ENCODE measurements at places on chromosomes 6 and 20.
A peak's percentile ranks its signal among the peaks of the same experiment; 100 is the strongest.

- DNase-seq = no peak
Measured at GRCh38 chr20:38218566-38218885, 42.0 kb downstream of the KIAA1755 start.

DNA sequence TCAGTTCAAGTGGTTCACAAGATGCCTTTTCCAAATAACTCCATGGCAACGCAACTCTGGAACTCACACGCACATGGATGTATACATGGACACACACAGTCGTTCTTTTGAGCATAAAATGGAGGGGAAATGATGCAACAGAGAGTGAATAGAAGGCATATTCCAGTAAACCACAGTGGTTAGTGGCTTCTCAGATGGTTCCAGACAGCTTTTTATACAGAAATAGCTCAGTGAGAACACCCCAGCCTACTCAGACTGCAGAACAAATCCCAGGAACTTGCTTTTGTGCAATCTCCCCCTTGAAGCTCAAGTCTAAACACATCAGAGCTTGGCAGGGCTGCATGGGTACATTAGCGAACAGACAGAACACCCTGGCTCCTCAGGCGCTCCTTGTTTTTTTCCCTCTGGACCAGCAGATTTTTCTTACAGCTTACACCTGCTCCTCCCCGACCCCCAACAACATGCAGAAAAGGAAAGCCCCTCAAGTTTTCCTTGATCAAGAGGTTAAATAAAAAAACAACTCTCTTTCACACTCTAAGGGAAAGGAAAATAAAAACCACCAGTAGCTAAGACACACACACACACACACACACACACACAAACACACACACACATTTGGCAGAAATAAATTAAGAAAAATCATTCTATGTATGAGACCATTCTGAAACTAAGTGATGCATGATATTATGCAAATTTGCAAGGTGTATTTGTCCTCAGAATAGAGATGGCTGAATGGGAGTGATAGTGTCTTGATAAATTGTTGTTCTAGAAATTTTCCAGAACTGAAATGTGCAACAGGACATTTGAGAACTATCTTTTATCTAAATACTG is 51.2 kb upstream of the RANBP9 start:
- peak; percentile 53 for DNase-seq

DNA sequence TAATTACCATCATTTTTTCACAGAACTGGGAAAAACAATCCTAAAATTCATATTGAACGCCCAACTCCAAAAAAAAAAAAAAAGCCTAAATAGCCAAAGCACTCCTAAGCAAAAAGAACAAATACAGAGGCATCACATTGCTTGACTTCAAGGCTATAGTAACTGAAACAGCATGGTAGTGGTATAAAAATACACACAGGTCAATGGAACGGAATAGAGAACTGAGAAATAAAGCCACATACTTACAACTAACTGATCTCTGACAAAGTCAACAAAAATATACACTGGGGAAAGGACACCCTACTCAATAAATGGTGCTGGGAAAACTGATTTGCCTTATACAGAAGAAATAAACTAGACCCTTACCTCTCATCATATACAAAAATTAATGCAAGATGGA is 89.6 kb downstream of the MRAP2 start:
- DNase-seq = no peak

DNA sequence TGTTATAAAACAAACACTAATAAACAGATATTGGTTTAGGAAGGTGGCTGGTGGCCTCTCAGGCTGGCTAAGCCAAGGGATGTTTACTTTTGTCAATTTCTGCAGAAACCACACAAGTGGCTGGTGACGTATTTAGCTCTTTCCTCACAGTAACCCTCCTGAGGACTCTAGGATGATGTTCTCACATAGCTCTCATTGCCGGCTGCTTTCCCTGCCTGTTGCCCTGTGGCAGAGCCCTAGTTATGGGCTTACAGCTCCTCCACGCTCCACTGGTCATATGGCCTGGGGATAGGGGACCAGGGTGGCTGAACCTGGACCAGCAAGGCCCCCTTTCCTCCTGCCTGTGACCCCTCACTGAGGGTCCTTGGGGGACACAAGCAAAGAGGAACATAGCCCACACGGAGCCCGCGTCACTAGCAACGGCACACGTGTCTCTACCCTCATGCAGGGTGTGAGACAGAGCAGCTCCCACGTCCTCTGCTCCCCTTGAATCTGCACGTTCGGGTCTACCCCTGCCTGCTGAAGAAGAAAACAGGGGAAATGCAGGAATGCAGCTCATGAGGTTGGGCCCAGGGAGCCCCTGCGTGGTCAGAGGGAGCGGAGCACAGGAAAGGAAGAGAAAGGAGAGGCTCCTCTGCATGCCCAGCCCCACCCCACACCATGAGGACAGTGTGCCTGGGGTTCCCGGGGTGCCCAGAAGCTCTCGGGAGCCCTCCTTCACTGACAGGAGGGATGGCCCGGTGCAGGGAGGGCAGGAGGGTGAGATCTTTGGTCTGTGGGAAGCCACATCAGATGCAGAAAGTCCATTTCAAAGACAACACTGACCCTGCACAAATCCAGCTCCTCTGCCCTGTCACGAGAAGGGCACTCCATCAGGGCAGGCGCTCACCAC is 13.9 kb downstream of the RAMACL start:
- no peak for DNase-seq

DNA sequence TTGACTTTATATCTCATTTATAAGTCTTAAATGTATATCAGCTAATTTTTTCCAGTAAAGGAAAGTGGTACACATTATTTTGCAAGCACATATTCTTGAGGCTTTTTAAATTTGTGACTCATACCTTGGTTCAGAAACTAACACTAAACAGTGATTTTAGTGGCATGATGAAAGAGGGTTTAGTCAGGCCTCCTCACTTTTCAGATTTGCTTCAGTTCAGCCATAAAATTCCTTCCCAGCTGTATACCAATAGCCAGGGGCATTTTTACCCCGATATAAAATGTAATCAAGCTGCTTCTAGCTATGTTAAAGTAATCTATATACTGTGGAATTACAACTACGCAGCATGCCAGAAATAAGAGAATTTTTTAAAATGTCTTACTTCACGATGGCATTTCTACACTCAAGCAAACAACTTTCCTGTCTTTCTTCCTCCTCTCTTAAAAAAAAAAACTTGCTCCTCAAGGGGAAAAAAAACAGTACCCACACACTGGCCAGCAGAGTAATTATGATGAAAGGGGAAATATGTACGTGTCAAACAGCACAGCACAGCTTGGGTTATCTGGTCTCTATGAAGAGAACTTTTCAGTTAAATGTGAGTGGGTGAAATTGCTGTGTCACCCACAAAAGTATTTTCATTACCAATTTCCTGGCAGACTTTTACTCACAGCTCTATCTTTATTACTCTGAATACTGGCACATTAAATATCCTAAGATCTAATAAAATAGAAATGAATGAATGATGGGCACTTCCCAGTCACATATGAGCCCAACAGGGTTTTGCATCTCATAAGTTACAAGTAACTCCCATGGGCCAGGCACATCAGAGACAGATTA is 244.8 kb upstream of the TENT5A start:
- DNase-seq = peak; percentile 89

DNA sequence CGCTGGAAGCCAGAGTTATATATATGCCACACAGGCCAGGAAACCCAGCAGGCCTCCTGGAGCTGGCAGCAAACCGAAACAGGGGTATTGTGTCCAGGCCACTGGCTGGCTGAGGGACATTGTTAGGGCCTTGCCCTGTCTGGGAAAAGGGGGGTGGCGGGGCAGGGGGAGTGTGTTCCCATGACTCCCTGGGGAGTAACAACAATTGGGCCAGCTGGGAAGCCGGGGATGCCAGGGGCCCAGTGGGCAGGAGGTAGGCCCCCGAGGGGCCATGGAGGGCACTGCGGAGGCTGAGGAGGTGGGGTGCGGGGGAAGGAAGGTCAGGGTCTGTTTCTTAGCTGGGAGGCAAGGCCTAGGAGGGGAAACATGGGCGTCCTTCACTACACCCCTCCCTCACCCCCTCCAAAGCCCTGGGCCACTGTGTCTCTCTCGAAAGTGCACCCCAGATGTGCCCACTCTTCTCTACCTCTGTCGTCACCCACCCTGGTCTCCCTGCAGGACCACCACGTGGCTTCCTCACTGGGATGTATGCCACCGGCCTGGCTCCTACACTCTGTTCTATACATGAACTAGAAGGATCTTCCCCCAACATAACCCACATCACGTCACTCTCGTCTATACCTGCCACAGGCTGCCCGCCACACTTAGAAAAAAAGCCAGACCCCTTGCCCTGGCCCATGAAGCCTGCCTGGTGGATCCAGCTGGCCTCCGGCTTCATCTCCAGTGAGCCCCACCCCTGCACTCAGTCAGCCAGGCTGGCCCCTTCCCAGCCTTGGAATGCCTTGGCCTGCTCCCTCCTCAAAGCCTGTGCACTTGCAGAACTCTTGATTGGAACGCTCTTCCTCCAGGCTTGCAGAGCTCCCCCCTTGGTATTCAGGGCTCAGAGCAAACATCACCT is 7.8 kb upstream of the E2F1 start:
- DNase-seq = no peak

GRCh38 chr20:31517373-31517772 is 3.1 kb downstream of the HM13 start:
- peak; percentile 81 for DNase-seq

DNA sequence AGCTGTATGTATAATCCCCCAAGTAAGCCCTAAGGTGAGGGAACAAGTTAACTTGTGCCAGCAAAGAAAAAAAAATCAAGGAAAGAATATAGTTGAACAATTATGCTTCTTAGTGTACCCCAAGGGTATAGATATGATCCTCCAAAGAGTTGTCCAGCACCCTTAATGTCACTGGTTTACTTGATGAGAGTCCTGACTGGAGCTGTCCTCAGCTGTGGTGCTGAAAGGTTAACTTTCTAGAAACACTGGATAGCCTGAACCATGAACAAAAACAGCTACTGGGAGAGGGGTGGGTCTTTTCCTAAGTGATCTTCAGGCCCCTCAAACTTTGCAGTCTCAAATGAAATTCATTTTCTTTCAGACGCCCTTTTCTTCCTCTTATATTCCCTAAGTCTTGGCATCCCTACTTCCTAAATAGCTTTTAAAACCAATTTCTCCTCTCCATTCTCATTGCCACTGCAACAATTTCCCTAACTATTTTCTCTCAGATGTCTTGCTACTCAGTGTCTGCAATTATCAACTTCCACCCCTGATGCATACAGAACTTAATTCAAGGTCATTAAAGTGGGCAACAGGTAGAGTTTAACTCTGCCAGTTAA is 83.5 kb upstream of the PROKR2 start:
- no peak for DNase-seq

GRCh38 chr20:1422753-1423152 is 29.9 kb upstream of the FKBP1A start:
- no peak for DNase-seq

DNA sequence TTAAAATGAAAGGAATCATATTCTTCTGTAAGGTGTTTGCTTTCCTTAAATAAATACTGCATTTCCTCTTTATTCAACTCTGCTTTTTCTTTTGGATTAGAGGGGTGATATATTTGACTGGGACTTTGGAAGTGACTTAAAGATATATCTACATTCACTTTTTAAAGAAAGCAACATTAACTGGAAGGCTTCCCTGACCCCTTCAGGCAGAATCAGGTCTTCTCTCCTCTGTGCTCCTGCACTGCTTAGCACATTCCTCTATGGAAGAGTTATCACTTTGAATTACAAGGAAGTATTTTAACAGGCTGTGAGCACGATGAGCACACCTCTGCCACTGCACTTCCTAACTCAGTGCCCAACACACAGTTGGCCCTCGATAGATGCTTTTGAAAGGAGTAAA is 59.2 kb upstream of the POU3F2 start:
- DNase-seq = no peak

GRCh38 chr6:167696296-167696695 is 130.4 kb upstream of the AFDN start:
- DNase-seq = no peak

- no peak for DNase-seq
Measured at GRCh38 chr6:75345413-75345812, 60.8 kb upstream of the TMEM30A start.

GRCh38 chr20:62925420-62926228 is 681 bp downstream of the DIDO1 start:
- DNase-seq = peak; percentile 62

- no peak for DNase-seq
Measured at GRCh38 chr20:6012179-6012578, 41.7 kb downstream of the LRRN4 start.

GRCh38 chr20:48812600-48813445 is 15.0 kb downstream of the PREX1 start:
- DNase-seq = no peak

- no peak for DNase-seq
Measured at GRCh38 chr20:14885661-14886060, 548.2 kb upstream of the FLRT3 start.

- no peak for DNase-seq
Measured at GRCh38 chr6:25961619-25962148, 918 bp upstream of the TRIM38 start.

- peak; percentile 24 for DNase-seq
Measured at GRCh38 chr6:33324125-33324524, 6.6 kb upstream of the ZBTB22 start.

- DNase-seq = no peak
Measured at GRCh38 chr6:37709250-37709931, 11.7 kb upstream of the MDGA1 start.

Data from inflammatory macrophage treated with lipopolysaccharide for 4 hours (primary cell).